ENCODE measurements at places on chromosomes 3 and 15. TPM values are rescaled to one million over a fixed set of nuclear protein-coding genes. Genes with fewer than 3 reads are reported as not detected.
A peak's percentile ranks its signal among the peaks of the same experiment; 100 is the strongest.

DNA sequence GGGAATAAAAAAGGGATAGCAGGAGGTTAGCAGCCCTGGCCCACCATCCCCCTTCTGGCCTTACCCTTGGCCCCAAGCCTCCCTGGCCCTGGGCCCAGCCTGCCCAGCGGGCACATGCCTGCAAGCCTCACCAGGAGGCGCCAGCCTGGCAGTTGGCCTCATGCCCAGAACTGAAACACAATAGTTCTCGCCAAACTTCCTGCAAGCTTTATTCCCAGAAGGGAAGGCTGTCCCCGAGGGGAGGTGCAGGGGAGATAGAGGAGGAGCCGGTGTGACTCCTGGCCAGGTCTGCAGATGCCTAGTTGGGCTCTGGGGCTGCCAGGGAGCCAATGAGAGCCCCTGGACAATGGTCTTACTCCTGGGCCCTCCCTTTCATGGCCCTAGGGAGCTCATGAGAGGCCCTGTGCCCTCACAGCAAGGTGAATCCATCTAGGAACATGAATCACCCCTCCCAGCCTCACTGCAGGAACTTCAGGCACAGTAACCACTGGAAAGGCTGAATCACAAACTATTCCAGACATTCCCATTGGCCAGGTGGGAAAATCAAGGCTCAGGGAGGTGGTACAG lies 4.0 kb downstream of the CCDC33 start:
- DNase-seq: peak; percentile 95

GRCh38 chr3:73637042-73637441 lies 12.3 kb upstream of the PDZRN3 start:
- DNase-seq: no peak

The STARD9 gene
- polyA plus RNA-seq: 1.5 TPM

DNA sequence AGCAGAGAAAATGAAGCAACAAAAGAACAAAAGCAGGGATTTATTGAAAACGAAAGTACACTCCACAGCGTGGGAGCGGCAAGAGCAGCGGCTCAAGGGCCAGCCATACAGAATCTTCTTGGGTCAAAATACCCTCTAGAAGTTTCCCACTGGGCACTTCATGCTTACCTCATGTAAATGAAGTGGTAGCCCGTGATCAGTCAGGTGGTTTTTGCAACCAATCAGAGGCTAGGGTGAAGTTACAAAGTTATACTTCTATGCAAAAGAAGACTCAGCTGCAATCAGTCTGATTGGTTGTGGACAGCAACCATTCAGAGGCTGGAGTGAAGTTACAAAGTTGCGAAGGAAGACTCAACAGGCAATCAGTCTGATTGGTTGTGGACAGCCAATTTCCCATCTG lies 37.8 kb upstream of the TRH start:
- peak; percentile 54 for DNase-seq

DNA sequence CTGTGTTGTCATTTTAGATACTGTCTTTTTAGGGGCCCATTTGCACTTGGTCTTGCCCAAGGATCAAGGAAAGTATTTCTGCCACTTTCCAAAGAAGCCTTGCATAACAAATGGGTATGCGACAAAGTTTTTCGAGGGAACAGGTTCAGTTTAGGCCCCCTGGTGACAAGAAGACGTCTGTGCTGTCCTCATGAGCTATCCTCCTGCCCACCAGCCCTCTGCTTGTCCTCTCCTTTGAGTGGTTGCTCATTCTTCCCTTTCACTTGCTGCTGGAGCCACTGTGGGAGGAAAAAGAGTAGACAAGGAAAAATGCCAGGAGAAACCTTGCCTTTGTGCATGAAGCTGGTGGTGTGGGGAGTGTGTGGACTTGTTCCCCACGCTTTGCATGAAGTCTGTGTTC lies 171.9 kb downstream of the CACNA2D3 start:
- no peak for DNase-seq

- no peak for DNase-seq
Observed at GRCh38 chr3:16503191-16503776, 10.2 kb downstream of the RFTN1 start.

The CAMK2N2 gene
- polyA plus RNA-seq: 0.68 TPM

The KBTBD8 gene
- 0.50 TPM for polyA plus RNA-seq

DNA sequence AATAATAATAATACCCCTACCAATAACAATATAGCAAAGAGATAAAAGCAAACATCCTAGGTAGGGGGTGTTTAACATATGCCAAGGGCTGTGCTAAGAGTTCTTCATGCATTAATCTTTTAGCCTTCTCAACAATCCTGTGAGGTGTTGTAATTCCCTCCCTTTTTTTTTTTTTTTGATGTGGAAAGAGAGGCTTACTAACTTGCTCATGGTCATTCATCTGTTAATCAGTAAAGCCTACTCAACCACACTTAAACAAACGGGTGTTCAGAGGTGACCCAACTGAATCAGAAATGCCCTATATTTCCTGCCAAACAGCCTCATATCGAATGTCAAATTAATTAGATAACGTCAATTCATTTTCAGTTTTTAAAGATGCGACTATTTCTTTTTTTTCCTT lies 232.1 kb downstream of the CTNNB1 start:
- no peak for DNase-seq

- DNase-seq: peak; percentile 48
Observed at GRCh38 chr15:68578175-68578979, 416 bp upstream of the CORO2B start.

The FETUB gene
- polyA plus RNA-seq: not detected

- DNase-seq: no peak
Observed at GRCh38 chr3:56862352-56863062, 60.8 kb upstream of the ARHGEF3 start.

DNA sequence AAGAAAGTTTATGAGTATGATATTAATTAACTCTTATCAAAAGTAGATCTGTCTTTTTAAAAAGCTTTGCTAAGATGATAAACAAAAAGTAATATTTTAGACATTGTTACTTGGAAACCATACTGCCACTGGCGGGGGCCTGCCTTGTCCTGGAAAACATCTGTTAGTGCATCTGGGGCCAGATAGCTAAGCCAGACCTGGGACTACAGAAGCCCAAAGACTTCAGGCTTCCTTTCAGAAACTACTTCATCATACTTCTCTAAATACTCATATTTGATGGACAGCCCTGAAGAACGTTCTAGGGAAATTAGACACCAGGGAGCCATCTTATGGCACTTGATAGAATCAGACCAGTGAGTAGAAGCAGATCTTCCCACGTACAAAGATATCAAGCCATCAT lies 795.4 kb upstream of the SEMA6D start:
- no peak for DNase-seq

GRCh38 chr3:72960812-72961518 lies 35.6 kb upstream of the PPP4R2 start:
- no peak for DNase-seq

GRCh38 chr15:48945386-48945785 lies 18.3 kb downstream of the SHC4 start:
- DNase-seq: no peak

GRCh38 chr3:66037986-66038369 lies 740 bp downstream of the MAGI1 start:
- DNase-seq: peak; percentile 63

DNA sequence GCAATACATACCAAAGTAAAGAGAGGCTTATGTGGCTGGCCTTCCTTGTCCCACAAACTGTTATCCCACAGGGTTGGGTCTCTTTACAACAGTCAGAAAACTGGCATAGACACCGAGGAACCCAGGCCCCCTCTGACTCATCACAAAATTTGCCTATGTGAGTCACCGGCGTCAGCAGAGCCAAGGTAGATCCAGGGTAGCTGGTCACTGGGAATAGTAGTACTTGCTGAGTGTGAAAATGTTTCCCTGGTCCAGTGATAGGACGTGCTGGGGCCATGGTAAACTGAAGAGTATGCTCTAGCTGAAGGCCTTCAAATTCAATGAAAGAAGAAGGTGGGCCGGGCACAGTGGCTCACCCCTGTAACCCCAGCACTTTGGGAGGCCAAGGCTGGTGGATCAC lies 27.1 kb upstream of the SKIL start:
- DNase-seq: peak; percentile 61

DNA sequence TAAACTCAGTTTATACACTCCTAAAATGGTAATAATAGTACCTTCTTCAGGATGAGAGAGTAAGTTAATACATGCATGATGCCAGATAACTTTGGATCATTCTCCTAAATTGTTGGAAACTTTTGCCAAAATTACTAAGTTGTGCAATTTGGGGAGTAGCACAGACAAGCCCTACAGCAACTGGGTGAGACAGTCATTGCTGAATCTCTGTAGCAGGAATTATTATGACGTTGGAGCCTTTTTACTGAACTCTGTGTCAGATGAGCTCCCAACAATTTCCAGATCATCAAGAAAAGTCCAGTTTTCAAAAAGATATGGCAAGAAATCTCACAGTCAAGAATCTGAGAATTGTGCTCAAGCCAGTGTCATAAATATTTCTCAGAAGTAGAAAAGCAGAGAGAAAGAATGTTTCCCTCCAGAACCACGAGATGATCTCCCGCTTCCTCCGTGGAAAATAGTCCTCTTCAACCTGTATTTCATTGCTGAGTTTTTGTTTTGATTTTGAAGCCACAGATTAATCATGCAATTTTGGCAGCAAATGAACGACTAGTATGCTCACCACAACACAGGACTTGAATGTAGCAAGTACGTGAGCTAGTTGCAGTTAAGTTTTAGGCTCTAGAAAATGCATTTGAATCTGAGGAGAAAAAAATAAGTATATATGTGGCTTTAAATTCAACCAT lies 485.4 kb downstream of the CNTN6 start:
- DNase-seq: no peak

DNA sequence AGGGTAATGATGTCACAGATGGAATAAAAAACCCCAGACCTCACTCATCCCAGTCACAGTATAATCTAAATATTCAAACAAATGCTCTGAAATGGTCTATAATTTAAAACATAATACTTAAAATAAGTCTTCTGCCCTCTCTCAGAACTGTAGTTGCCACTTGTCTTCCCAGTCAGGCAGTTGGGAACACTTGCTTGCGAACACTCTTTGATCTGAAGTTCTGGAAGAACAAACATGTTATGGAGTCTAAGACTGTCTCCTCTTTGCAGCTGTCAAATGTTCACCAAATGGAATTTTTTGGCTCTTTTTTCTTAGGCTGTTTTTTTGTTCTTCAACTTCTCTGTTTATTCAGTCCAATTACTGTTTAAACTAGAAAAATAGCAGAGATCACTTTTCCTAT lies 711.1 kb upstream of the GOLIM4 start:
- DNase-seq: peak; percentile 6

The KPNA1 gene
- 10.1 TPM for polyA plus RNA-seq

The SLC38A3 gene
- 0.15 TPM for polyA plus RNA-seq

GRCh38 chr3:61761694-61762430 lies 200.5 kb downstream of the PTPRG start:
- DNase-seq: no peak

DNA sequence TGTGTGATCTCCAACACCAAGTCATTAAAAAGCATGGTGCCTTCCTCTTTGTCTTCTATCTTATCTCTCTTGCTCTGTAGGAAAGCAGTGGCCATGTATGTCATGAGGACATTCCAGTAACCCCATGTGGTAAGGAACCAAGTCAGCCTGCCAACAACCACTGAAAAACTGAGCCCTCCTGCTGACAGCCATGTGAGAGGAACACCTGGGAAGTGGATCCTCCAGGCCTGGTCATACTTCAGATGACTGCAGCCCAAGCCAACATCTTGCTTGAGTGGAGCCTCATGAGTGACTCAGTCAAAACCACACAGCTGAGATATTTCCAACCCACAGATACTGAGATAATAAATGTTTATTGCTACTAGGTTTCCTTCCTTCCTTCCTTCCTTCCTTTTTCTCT lies 597.3 kb downstream of the ZIC1 start:
- no peak for DNase-seq

GRCh38 chr15:33013827-33014445 lies 180.6 kb downstream of the FMN1 start:
- peak; percentile 62 for DNase-seq

The PFKFB4 gene
- polyA plus RNA-seq: 0.61 TPM

GRCh38 chr15:63596676-63597037 lies 530 bp upstream of the FBXL22 start:
- DNase-seq: no peak

GRCh38 chr3:133477487-133477886 lies 77.6 kb downstream of the BFSP2 start:
- DNase-seq: no peak

The ATP2B2 gene
- not detected for polyA plus RNA-seq

The LRRC49 gene
- 5.8 TPM for polyA plus RNA-seq

DNA sequence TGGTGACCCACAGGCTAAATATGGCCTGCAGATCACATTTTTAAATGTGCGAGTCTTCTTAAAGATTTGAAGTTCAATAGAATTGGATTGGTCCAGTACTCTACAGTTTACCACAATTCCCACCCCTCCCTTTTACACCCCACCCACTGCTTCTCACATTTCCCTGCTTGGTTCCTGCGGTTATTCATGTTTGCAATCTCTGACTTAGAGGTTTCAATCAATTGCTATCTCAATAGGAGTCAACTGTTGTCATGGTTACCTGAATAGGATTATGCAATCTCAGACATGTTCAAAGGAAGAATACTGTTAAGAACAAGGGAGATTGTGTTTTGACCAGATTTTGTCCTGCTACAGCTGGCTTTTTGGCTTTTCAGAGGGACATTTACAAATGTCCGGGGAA lies 4.9 kb upstream of the C3orf49 start:
- no peak for DNase-seq

The TEX55 gene
- not detected for polyA plus RNA-seq

The GPR149 gene
- polyA plus RNA-seq: not detected

- no peak for DNase-seq
Observed at GRCh38 chr3:66554178-66554577, 53.4 kb upstream of the LRIG1 start.

DNA sequence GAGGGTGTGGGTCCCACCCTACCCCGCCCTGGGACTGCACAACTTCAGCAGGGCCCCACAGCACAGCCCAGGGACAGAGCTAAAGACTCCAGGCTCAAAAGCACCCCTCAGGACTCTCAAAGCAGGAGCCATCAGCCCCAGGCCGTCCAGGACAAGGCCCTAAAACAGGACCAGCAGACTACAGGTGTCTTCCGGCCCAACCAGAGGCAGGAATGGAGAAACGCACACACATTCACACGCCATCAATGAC lies 26.1 kb downstream of the ATRIP start:
- no peak for DNase-seq

The MED12L gene
- 0.06 TPM for polyA plus RNA-seq

GRCh38 chr3:12916159-12916558 lies 74.8 kb upstream of the RPL32 start:
- no peak for DNase-seq
